ENCODE measurements at places on chromosomes 6 and 20.

DNA sequence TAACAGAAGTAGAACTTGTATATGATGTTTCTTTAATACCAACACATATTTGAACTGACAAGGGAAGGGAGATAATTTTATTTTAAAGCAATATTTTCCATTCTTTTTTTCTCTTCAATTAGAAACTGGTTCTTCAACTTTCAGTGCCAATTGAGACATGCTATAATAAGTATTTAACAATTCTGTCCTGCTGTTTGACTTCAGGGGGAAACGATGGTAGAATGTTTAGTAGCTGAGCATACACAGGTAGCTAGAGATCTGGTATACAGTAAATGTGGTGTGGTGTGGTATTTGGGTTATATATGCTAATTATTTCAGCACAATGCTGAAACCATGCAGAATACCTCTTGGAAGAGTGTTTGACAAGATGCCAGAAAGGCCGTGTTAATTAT, 156.9 kb downstream of the ARID1B start:
- DNase-seq: no peak

- DNase-seq: no peak
Measured at GRCh38 chr6:168216751-168217191, 102.8 kb downstream of the DACT2 start.

DNA sequence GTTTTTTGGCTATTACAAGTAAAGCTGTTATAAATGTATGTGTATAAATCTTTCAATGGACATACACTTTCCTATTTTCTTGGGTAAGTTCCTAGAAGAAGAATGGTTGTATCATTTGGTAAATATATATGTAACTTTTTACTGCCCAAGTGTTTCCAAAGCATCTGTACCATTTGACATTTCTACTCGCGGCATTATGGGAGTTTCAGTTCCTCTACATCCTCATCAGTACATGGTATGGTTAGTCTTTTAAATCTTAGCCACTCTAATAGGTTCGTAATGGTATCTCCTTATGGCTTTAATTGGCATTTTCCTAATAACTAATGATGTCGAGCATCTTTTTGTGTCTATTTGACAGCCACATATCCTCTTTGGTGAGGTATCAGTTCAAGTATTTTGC, 12.9 kb downstream of the SNPH start:
- no peak for DNase-seq

- no peak for DNase-seq
Measured at GRCh38 chr6:17470938-17471327, 77.5 kb downstream of the CAP2 start.

GRCh38 chr20:11136691-11137090, 462.9 kb upstream of the JAG1 start:
- DNase-seq: no peak

GRCh38 chr6:134466771-134467525, 149.0 kb upstream of the SGK1 start:
- DNase-seq: no peak

- no peak for DNase-seq
Measured at GRCh38 chr6:106612671-106613416, 16.5 kb downstream of the RTN4IP1 start.

GRCh38 chr6:153092082-153093013, 38.7 kb downstream of the RGS17 start:
- no peak for DNase-seq

- DNase-seq: no peak
Measured at GRCh38 chr20:59776626-59777330, 156.7 kb downstream of the SYCP2 start.

DNA sequence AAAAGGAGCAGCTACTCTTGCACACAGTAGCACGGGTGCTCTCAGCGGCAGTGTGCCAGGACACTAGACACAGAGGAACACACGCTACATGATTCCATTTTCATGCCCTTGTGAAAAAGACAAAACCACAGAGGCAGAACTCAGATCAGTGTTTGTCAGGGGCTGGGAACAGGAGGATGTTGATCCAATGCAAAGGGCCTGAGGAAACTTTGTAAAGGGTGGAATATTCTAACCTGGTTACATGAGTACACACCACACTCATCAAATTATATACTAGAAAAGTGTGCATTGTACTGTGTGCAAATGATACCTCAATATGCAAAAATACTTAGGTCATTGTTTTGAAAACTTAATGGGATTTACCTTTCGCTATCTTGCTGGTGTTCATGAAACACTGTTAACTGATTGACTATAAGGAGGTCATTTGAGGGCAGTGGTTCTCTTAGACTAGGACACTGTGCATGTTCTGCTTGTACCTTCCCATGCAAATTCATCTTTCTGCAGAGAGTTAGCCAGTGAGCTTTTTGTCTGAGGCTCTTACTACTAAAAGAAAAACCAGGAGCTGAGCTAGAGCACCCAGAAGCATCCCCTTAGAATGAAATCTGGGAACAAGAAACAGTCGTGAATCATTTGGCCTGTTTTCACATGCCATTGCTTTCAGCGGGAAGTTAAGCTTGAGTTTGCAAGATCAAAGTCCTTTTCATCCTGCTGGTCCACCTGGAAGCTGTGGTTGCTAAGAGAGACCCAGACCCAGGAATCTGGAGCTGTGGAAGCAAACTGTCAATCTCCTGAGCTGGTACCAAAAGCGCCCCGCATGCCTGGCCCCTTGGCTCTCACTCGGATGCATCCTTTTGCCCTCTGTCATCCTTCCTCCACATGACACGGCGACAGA, 204.8 kb downstream of the TTLL2 start:
- no peak for DNase-seq

GRCh38 chr6:19417713-19418112, 419.5 kb upstream of the ID4 start:
- DNase-seq: no peak

All from cortex of kidney (tissue), 1 donor.